PC-3 (cell line): ENCODE measurements at places on chromosomes 6 and 20. TPM values are rescaled to one million over a fixed set of nuclear protein-coding genes. Genes with fewer than 3 reads are reported as not detected.
A peak's percentile ranks its signal among the peaks of the same experiment; 100 is the strongest.

- H3K4me3 ChIP-seq: no peak overlapping the region
- H3K4me1 ChIP-seq: peaks cover 7% of the 10 kb centered on the region; the same call in 1 of the 2 replicates
- H3K36me3 ChIP-seq: no peaks in the 10 kb centered on the region
- no peak for DNase-seq
- no peak overlapping the region for H3K27ac ChIP-seq
Observed at GRCh38 chr20:21174516-21175239, 48.8 kb downstream of the KIZ start.

- H3K36me3 ChIP-seq: no peaks in the 10 kb centered on the region
- H3K4me3 ChIP-seq: no peak overlapping the region
- H3K27me3 ChIP-seq: no peaks in the 10 kb centered on the region
- H3K4me1 ChIP-seq: peaks cover 9% of the 10 kb centered on the region; the same call in 1 of the 2 replicates
Observed at GRCh38 chr6:129508477-129509145, 201.4 kb downstream of the ARHGAP18 start.

- DNase-seq: peak; percentile 10
- H3K4me3 ChIP-seq: no peak overlapping the region
- no peaks in the 10 kb centered on the region for H3K4me1 ChIP-seq
- H3K27ac ChIP-seq: no peak overlapping the region
Observed at GRCh38 chr6:10970731-10971130, 73.4 kb downstream of the ELOVL2 start.

DNA sequence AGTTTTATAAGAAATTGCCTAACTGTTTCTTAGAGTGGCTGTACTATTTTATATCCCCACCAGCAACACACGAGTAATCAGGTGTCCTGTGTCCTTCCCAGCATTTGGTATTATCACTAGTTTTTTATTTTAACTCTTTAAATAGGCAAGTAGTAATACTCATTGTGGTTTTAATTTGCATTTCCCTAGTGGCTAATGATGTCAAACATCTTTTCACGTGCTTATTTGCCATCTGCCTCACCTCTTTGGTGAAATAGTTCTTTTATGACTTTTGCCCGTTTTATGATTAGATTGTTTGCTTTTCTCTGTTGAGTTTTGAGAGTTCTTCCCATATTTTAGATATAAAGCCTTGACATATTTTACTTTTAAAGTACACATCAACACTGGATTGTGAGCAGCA is 57.8 kb downstream of the GCLC start:
- no peak overlapping the region for H3K4me3 ChIP-seq
- H3K4me1 ChIP-seq: peaks cover 12% of the 10 kb centered on the region; the same call in 1 of the 2 replicates
- no peak overlapping the region for H3K27ac ChIP-seq

GRCh38 chr20:34237942-34238341 is 3.3 kb upstream of the ASIP start:
- DNase-seq: no peak
- H3K4me1 ChIP-seq: no peaks in the 10 kb centered on the region
- H3K27me3 ChIP-seq: 0 out of 2 replicates have a peak, but pooled peaks cover 5% of the 10 kb centered on the region

DNA sequence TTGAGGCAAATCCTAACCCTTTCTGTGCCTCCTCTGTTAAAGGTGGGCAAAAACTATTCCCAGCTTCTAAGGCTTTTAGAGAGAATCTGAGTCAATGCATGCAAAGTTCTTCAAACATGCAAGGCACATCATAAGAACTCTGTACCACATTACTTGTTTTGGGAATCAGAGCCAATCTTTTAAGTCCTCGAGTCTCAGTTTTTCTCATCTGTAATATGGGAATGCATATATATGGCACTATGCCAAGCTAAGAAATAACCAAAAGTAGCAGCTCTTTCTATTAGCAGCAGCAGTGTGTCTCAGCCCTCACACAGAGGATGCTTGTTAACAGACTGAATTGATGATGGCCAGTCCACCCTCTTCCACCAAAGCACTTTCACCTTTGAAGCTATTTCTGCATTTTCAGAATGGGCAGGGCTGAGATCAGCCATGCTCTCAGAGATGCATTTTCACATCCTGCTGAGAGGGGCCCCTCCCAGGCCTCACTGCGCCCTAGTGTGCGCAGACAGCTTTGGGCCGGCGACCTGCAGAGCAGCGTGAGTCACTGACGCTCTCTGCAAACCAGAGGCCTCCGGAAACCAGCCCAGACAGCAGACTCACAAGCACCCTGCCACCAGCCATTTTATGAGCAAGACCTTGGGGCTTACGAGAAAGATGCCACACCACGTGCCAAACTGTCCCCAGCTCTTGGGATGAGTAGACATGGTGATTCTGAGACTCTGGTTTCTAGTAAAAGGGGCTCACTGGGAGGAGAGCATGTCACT is 138.0 kb downstream of the NFATC2 start:
- H3K27me3 ChIP-seq: no peaks in the 10 kb centered on the region
- no peak for DNase-seq
- H3K36me3 ChIP-seq: peaks cover 5% of the 10 kb centered on the region; the same call in 1 of the 2 replicates
- H3K27ac ChIP-seq: no peak overlapping the region

DNA sequence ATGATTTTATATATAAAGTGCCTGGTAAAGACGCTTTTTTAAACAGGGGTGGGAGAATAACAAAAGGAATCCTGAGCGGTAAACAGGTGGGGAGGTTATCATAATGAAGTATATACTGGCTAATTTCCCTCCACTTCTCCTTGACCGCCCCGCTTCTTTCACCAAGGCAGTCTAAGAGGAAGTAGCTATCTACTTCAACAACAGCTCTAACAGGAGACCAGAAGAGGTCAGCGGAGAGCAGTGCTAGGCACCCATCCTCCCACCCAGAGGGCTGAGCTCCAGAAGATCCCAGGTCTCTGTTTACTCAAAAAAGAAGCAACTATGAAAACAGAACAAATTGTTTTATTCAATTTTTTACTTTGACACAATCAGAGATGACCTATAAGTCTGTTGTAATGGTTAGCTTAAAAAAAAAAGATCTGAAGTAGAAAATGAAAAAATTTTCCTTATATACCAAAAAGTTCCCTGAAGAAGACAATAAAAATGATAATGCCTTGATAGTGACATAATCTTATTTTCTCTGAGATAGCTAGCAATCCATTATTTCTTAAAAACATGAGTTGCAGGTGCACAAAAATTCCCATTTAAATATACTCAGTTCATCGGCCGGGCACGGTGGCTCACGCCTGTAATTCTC is 141.1 kb downstream of the PDSS2 start:
- no peak overlapping the region for H3K27ac ChIP-seq
- no peaks in the 10 kb centered on the region for H3K36me3 ChIP-seq
- H3K27me3 ChIP-seq: no peaks in the 10 kb centered on the region
- H3K4me3 ChIP-seq: no peak overlapping the region
- peak; percentile 53 for DNase-seq
- H3K4me1 ChIP-seq: no peaks in the 10 kb centered on the region

MAD2L1BP gene
- total RNA-seq: 25.1 and 40.9 TPM in 2 replicates

DAAM2 gene
- total RNA-seq: not detected in 2 replicates

HLA-DMA gene
- total RNA-seq: 1.7 and 3.0 TPM in 2 replicates

CRISP3 gene
- not detected in 2 replicates for total RNA-seq
